ENCODE measurements at places on chromosomes 13 and 19.

- 0 out of 2 replicates have a peak, but pooled peaks cover 7% of the 10 kb centered on the region for H3K36me3 ChIP-seq
- H3K4me1 ChIP-seq: peaks cover 4% of the 10 kb centered on the region
- peak overlapping the region; percentile 72 for H3K27ac ChIP-seq
- H3K4me3 ChIP-seq: peak overlapping the region; percentile 76
These were observed 850 bp downstream of the MTMR6 start for GRCh38 chr13:25286308-25286968.

- no peak overlapping the region for H3K27ac ChIP-seq
- H3K4me1 ChIP-seq: no peaks in the 10 kb centered on the region
- no peaks in the 10 kb centered on the region for H3K27me3 ChIP-seq
- DNase-seq: no peak
- H3K4me3 ChIP-seq: no peak overlapping the region
These were observed 1660.4 kb upstream of the MIR17HG start for GRCh38 chr13:89687066-89687465.

DNA sequence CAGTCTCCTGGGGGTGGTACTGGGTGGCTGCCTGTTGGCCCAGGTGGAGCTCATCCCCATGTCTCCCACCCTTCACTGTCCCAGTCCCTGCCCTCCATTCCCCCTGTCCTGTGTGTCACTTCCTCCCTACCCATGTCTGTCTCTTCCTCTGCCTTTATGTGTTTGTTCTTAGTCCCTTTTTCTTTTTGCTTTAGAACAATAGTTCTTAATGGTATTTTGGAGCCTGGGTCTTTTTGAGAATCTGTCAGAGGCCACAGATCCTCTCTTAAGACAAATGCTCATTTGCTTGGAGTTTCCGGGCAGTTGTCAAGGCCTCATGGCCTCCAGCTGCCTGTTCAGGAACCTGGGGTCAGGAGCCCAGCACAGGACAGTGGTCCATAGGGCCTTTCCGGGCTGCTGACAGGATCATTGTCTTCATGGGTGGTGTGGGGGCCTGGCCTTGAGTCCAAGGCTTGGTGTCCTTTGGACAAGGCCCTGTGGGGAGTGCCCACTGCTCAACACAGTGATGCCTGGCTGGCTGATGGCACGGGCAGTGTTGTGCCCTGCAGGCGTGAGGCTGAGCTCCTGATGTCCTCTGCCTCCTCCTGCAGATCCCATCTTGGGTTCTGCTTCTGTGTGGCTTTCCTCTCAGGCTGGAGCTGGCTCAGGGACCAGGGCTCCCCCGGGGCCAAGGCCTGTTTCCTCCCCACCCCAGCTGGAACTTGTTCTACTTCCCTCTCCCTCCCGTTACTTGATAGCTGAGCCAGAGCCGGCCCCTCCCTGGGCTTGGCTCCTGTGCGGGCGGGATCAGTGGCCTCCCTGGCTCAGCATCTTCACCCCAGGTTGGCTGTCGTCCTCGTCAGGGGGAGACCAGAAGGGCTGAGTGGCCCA is 3.5 kb downstream of the EGLN2 start:
- H3K4me1 ChIP-seq: peaks cover 42% of the 10 kb centered on the region
- H3K36me3 ChIP-seq: peaks cover 71% of the 10 kb centered on the region
- no peak overlapping the region for H3K27ac ChIP-seq
- H3K27me3 ChIP-seq: no peaks in the 10 kb centered on the region

- DNase-seq: no peak
- H3K4me1 ChIP-seq: peaks cover 37% of the 10 kb centered on the region
- H3K27me3 ChIP-seq: no peaks in the 10 kb centered on the region
- peak overlapping the region; percentile 71 for H3K27ac ChIP-seq
- no peak overlapping the region for H3K4me3 ChIP-seq
These were observed 73.4 kb downstream of the COL4A2 start for GRCh38 chr13:110380359-110381028.

GRCh38 chr19:48544856-48545750 is 6.9 kb upstream of the SULT2B1 start:
- no peak for DNase-seq
- H3K27ac ChIP-seq: no peak overlapping the region
- no peaks in the 10 kb centered on the region for H3K36me3 ChIP-seq
- no peaks in the 10 kb centered on the region for H3K4me1 ChIP-seq
- no peak overlapping the region for H3K4me3 ChIP-seq
- no peaks in the 10 kb centered on the region for H3K27me3 ChIP-seq

DNA sequence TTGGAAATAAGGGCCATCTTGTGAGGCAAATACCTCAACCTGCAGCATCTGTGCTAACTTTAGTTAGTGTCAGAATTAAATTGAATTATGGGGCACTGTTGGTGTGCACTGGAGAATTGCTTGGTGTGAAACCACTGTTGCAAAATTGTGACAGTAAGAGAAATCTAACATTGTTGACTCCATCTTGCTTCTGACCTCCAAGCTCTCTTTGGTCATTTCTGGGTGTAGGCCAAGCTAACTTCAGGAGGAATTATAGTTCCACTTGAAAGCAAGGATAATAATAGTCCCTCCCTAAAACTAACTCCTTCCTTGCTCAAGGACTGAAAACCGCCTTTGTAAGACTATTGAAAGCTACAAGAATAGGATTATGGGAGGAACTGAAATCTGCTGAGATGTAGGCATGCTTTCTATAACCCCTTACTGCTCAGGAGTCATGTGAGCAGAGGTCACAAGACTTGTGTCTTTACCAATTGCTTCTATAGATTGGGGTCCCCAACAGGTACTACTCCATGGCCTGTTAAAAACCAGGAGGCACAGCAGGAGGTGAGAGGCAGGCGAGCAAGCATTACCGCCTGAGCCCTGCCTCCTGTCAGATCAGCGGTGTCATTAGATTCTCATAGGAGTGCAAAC is 24.9 kb upstream of the GAS6 start:
- peaks cover 12% of the 10 kb centered on the region for H3K4me1 ChIP-seq
- no peak overlapping the region for H3K27ac ChIP-seq
- DNase-seq: no peak
- no peaks in the 10 kb centered on the region for H3K36me3 ChIP-seq

- H3K27ac ChIP-seq: no peak overlapping the region
- no peak for DNase-seq
- no peaks in the 10 kb centered on the region for H3K27me3 ChIP-seq
- H3K4me3 ChIP-seq: no peak overlapping the region
These were observed 1.9 kb upstream of the ZNF580 start for GRCh38 chr19:55638864-55639359.

GRCh38 chr13:47067306-47067705 is 170.5 kb upstream of the HTR2A start:
- no peaks in the 10 kb centered on the region for H3K4me1 ChIP-seq
- no peaks in the 10 kb centered on the region for H3K36me3 ChIP-seq
- no peak for DNase-seq
- H3K27ac ChIP-seq: no peak overlapping the region

DNA sequence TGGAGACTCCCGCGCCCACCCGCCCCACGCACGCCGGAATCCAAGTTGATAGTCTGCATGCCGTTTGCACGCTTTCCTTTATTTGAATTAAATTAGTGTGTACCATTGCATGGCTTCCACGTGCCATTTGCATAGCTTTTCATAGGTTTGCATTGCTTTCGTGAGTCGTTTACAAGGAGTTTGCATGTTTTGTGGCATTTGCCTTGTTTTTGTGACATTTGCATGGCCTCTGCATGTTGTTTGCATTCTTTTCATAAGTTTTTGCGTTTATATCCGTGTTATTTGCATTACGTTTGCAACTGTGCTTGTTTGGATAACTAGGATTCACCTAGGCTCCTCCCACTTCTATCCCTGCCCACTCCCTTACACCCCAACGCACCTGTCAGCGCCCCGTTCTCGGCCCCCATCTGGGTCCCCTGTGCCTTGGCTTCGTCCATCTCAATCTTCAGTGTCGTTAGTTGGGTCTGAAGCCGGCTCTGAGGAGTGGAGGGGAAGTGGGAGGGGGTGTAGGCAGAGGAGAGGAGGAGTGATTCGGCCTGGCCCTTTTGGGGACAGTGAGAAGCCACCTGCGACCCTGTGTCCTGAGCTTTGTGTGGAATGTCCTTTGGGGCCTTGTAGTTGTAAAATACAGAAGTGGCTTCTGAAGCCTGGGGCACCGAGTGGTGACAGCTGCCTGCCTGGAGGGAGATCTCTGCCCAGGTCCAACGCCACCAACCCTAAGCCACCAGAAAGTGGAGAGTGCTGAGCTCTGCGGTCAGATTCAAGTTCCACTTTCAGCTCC is 2.4 kb downstream of the CCDC194 start:
- no peak for DNase-seq
- H3K4me3 ChIP-seq: peak overlapping the region; percentile 34
- H3K36me3 ChIP-seq: no peaks in the 10 kb centered on the region
- peaks cover 4% of the 10 kb centered on the region for H3K27me3 ChIP-seq

DNA sequence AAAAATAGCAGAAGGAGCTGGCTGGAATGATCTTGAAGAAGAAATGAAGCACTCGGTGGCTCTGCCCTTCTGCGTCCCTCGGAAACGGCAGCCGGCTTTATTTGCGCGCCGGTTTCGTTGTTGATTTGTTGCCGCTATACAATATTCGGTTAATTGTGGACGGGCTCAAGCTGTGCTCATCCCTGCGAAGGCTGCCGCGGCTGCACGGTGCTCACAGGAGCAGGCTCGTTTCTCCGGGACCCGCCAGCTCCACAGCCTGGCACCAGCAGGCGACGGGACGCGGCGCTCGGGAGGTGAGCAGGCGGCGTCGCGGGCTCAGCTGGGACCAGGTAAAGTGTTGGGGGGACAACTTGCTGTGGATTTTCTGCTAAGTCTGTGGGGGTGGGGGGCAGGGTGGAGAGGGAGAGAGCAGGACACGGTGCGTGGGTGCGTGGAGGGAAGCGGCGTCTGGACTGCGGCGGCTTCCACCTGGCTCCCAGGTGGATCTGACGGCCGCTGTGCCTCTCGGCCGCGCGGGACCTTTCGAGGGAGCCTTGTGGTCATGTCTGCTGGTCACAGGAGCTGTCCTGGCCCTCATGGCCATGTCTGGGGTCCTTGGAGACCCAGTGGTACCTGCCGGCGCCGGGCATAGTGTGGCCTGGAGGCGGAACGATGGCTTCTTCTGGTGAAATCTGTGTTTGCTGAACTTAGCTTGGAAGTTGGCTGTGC is 90.9 kb downstream of the TEX29 start:
- no peak overlapping the region for H3K4me3 ChIP-seq
- no peak overlapping the region for H3K27ac ChIP-seq
- peaks cover 97% of the 10 kb centered on the region for H3K27me3 ChIP-seq
- no peaks in the 10 kb centered on the region for H3K4me1 ChIP-seq
- H3K36me3 ChIP-seq: no peaks in the 10 kb centered on the region

DNA sequence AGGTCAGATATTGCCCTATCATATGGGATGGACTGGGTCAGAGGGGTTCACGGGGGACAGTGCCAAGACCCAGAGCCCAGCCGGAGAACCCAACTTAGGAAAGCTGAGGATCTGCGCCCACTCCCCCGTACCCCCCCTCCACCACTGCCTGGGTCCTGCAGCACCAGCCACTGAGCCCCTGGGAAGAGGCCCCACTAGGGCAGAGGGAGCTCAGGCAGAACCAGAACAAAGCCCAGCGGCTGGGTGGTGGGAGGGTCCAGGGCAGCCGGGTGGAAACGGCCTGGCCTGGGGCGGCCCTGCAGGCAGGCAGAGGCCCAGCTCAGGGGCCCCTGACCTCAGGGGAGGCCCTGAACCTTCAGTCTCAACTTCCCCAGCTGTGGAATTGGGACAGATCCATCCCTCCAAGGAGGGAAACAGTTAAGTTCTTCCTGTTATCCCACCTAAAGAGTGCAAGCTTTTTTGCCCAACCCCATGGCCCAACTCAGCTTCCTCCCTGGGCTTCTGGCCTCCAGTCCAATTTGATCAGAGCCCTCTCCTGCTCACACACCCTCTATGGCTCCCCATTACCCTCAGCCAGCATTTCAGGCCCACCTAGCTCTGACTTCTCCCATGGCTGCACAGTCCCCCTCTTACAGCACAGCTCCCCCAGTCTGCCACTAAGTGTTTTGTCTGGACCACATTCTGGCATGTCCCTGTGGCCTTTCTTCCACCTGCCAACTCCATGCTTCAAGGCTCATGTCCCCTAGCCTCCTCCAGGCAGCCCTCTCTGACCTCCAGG is 3.1 kb downstream of the NR2F6 start:
- peaks cover 19% of the 10 kb centered on the region for H3K36me3 ChIP-seq
- no peak for DNase-seq
- no peaks in the 10 kb centered on the region for H3K27me3 ChIP-seq
- peaks cover 30% of the 10 kb centered on the region for H3K4me1 ChIP-seq
- no peak overlapping the region for H3K27ac ChIP-seq

- 0 out of 2 replicates have a peak, but pooled peaks cover 9% of the 10 kb centered on the region for H3K36me3 ChIP-seq
- peak overlapping the region; percentile 50 for H3K27ac ChIP-seq
- no peak for DNase-seq
- peaks cover 20% of the 10 kb centered on the region for H3K4me1 ChIP-seq
- H3K27me3 ChIP-seq: no peaks in the 10 kb centered on the region
These were observed 749 bp downstream of the GATAD2A start for GRCh38 chr19:19405971-19406877.

- peaks cover 29% of the 10 kb centered on the region for H3K4me1 ChIP-seq
- H3K27ac ChIP-seq: peak overlapping the region; percentile 22
- H3K27me3 ChIP-seq: no peaks in the 10 kb centered on the region
- peak overlapping the region; percentile 78 for H3K4me3 ChIP-seq
- no peak for DNase-seq
These were observed 1.0 kb upstream of the KRI1 start for GRCh38 chr19:10566658-10567410.

DNA sequence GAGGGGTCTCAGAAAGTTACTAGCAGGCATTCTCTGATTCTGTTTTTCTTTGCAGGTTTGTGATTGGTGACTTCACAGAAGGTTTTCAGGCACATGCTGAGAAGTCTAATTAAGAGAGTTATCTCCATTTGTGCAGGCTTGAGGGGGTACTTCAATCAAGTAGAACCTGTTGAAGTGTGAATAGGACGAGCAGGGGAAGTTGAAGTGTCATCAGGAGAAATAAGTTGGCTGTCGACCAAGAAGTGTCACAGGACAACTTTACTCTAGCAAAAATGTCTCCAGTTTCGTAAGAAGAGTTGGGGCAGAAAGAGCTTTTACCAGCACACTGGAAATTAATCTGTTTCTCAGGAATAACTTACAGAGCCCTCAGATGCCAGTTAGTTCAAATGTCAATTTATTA is 576.5 kb upstream of the SLITRK5 start:
- DNase-seq: no peak
- H3K27me3 ChIP-seq: no peaks in the 10 kb centered on the region
- H3K36me3 ChIP-seq: no peaks in the 10 kb centered on the region

- H3K4me1 ChIP-seq: no peaks in the 10 kb centered on the region
- DNase-seq: no peak
- H3K36me3 ChIP-seq: no peaks in the 10 kb centered on the region
- no peak overlapping the region for H3K27ac ChIP-seq
- H3K4me3 ChIP-seq: no peak overlapping the region
These were observed 236.3 kb downstream of the OLFM4 start for GRCh38 chr13:53264751-53265385.

DNA sequence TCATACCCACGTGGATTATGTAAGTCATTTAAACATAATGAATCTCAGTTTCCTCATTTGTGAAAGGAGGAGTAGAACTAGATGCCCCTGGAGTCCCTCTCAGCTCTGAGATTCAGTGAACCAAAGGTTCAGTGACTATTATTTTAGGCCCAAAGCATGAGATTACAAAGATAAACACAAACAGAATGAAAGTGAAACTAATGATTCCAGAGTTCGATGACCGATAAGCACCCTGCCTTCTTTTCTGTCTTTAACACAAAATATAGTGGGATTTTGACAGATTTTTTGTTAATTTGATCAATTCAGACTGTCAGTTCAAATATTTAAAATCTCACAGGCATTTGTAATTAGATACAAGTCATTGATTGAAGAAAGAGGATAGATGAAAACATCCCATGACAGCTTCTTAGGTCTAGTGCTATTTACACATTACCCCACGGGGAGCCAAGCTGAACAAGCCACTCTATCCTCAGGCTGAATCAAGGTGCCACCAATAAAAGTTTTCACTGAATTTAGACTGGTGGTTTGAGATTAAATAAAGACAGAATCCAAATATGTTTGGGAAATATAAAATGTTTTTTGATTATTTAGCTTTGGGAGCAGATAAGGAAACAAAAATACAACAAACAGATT is 64.6 kb upstream of the RAP2A start:
- H3K4me1 ChIP-seq: peaks cover 29% of the 10 kb centered on the region
- H3K36me3 ChIP-seq: peaks cover 22% of the 10 kb centered on the region
- DNase-seq: peak; percentile 31
- no peaks in the 10 kb centered on the region for H3K27me3 ChIP-seq

Data from SJSA1 (cell line).